ENCODE measurements at places on chromosomes 1 and 21. TPM values are rescaled to one million over a fixed set of nuclear protein-coding genes. Genes with fewer than 3 reads are reported as not detected.

DNA sequence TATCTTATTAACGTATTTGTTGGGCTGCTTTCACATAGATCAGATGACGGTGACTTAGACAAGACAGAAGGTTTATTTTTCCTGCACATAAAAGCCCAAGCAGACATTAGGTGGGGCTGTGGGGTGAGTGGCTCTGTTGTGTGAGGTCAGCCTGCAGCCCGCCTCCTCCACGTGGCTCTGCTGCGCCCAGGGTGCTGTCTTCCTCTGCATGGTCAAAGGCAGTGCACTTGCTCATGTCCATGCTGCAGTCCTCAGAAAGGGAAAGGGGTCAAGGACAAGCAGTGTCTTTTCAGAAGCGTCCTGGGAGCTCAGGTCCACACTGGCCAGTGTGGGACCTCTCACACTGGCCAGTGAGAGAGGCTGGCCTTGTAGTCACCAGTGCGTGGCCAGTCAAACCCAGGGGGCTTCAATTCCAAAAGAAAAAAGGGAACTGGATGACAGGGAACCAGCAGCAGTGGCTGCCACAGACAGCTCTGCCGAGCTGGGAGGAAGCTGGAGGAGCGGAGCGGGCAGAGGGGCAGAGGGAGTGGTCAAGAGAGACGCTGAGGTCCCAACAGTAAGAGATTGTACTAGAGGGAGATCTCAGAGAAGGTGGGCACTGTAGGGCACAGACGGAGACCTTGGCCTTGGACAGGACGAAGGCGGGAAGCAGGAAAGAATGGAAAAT lies 35.9 kb upstream of the SLC45A1 start:
- no peak for DNase-seq

DNA sequence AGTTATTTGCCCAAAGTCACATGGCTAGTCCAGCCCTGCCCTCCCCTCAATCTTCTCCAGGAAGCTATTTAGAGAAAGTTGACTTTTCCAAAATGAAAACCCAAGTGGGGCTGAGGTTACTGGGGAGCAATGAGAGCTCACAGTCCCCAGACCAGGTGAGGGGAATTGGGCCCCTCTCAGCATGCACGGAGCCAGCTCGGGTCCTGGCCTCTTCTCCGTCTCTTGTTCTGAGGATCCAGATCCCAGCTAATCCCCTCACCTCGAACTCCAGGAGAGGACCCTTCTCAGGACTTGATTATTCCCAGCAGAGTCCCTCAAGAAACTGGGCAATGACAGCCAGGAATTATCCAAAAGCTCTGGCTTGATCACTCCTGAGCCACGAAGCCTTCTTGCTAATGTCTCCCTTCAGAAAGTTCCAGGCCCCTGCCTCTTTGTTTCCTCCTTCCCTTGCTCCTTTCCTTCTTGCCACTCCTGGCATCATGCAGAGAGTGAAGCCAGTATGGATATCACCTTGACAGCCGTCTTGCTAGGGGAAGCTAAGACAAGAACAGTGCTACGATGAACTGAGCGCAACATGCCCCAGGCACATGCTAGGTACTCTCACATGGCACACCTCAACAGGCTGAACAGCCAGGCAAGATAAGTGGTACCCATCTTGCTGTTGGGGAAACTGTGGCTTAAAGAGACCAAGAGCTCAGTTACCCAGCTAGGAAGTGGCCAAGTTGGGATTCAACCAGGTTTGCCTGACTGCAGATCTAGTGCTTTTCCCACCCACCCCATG lies 51.9 kb downstream of the KLHDC7A start:
- no peak for DNase-seq

- DNase-seq, result peak; percentile 86
Observed at GRCh38 chr1:180358649-180359048, 128.6 kb downstream of the LHX4 start.

DNA sequence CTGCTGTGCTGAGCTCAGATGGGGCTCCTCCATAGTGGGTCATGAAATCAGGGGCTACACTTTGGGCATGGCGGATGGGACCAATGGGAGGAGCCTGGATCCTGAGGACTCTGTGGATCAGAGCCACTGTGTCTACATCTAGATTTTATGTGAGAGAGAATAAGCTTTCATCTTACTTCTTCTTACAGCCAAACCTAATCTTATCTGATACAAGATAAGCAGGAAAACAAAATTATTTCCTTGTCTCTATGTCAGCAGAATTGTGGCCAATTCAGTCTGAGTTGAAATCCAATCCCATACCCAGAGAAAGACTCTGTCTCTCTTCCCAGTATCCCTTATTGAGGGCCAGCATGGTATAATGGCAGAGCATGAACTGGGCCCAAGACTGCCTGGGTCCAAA lies 56.2 kb downstream of the KIF14 start:
- DNase-seq, result no peak

DNA sequence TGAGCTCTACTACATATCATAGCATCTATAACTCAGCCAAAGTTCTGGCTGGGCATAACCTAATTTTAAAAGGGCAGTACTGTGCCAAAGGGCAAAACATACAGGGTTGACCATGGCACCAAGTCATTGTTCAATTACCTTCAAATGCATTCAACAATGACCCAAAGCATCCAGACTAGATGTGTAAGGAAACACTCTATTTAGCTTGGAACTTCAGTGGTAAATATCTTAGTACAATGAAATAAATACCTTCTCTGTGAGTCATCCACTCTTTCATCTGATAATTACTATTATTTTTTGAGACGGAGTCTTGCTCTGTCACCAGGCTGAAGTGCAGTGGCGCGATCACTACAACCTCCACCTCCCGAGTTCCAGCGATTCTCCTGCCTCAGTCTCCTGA lies 70.0 kb downstream of the NVL start:
- DNase-seq, result no peak

DNA sequence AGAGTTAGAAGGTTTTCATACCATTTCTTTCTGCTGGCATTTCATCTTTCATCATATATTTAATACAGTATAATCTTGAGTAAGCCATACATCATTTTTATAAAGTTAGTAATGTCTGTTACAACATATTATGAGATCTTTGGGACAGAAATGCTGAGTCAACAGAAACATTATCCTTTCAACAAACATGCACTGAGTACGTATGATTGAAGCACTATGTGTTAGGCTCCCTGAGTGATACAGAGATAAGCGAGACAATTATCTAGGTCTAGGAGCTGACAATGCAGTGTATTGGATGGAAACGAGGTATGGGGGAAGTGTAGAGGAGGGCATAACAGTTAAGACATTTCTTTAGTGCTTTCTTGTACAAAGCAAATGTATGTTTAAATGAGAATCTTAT lies 19.7 kb upstream of the GPR52 start:
- no peak for DNase-seq

DNA sequence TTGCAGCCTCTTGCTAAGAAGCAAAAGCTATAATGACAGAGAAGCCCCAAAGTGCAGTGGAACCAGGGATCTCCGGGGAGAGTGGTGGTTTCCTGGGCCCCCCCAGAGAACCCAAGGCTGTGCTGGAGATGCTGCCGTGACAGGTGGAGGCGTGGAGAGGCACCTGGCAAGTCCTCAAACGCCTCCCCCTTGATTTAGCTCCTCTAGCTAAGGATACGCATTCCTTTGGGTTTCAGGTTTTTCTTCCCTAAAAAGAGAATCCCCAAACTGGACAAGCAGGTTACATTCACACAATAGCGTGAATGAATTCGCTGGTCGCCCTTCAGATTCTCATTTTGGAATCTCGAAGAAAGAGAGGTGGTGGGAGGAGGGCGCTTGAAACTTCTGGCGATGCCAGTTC lies 853 bp upstream of the ATP1A1 start:
- DNase-seq, result no peak

- no peak for DNase-seq
Observed at GRCh38 chr1:210412240-210412639, 83.5 kb downstream of the HHAT start.

GRCh38 chr1:156291226-156292061 lies 4.0 kb downstream of the GLMP start:
- DNase-seq, result peak; percentile 68

Gene SH3D21
- total RNA-seq, result 1.7 TPM

Gene CSF3R
- not detected for total RNA-seq

Gene DNASE2B
- total RNA-seq, result not detected
